ENCODE measurements at places on chromosomes 5 and 9. TPM values are rescaled to one million over a fixed set of nuclear protein-coding genes. Genes with fewer than 3 reads are reported as not detected.

Gene OTP
- not detected for polyA plus RNA-seq

GRCh38 chr5:124179819-124180218 lies 566.6 kb downstream of the ZNF608 start:
- no peak for DNase-seq

DNA sequence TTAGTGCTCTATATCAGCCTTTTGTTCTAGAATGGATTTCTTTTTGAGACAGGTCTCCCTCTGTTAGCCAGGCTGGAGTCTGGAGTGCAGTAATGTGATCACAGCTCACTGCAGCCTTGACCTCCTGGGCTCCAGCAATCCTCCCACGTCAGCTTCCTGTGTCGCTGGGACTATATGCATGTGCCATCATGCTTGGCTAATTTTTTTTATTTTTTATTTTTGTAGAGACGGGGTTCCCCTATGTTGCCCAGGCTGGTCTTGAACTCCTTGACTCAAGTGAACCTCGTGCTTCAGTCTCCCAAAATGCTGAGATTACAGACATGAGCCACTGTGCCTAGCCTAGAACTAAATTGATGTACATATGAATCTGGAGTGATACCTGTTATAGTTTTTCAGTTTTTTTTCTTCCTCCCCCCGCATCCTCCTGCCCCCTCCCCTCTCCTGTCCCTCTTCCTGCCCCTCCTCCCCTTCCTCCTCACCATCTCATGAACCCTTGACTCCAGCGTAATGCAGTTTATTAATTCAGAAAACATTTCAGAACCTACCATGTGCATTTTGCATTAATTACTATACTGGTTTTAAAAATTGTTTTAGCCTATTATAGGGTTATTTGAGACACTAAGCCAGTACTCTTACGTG lies 37.4 kb upstream of the TNFAIP8 start:
- no peak for DNase-seq

DNA sequence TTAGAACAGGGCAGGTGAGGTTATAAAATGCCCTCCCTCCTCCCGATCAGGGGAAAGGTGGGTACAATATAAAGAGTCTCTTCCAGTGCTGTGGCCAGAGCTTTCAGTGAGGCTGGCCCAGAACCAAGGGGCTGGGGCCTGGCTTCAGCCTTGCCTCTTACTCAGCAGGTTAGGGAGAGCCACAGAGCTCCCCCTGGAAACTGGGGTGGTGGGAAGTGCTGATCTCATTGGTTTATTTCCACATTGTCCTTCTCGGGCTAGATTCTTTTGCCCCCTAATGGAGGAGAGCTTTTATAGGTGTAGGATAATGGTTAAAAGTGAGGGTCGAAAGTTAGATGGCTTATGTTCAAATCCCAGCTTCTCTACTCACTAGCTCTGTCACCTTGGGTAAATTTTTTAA lies 186.7 kb upstream of the TBC1D2 start:
- no peak for DNase-seq

- DNase-seq, result peak; percentile 69
Measured at GRCh38 chr5:90529939-90530677, 724 bp upstream of the LYSMD3 start.

DNA sequence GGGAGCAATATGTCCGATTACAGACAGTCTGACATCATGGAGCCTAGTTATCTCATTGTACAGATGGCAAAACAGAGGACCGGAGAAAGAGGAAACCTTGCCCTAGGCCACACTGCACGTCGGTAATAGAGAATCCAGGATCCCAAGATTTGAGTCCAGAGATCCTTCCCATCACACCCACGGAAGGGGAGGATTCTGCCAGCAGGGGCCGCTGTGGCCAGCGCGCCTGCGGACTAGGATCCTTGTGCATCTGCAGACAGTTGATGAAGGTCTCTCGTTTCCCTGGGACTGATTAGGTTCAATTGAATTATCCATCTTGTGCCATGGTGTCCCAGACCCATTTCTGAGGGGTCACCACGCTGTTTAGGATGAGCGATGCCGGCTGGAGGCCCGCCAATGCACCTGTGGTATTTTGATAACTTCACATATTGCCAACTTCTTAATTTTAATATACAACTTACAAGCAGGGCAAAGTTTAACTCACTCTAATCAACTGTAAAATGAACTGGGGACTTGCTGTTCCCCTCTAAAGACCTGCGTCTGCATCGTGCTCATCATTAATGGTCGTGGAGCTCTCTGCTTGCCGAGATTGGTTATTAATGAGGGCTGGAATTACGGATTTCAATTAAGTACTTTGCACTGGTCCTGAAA lies 592.7 kb upstream of the BRINP1 start:
- DNase-seq, result peak; percentile 23

Measured in right cardiac atrium (tissue), 5 donors.